B cell (primary cell): ENCODE measurements at places on chromosomes 5 and 9.

DNA sequence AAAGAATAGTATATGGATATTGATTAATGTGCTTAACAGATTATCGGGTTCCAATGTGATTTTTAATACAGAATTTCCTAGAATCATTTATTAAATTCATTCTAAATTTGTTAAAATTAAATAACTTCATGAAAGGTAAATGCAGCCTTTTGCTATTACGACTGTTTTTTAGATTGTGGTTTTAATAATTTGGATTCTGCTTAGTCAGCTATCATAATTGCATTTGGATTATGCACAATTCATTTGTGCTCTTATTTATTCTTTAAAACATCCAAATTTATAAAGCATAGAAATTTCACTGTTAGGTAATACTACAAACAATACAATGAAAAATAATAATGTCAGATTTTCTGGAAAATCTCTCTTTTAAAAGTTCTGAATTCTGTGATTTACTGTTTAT lies 1598.5 kb downstream of the EFNA5 start:
- DNase-seq, result no peak

GRCh38 chr9:104810421-104811339 lies 46.8 kb downstream of the NIPSNAP3B start:
- no peak for DNase-seq

DNA sequence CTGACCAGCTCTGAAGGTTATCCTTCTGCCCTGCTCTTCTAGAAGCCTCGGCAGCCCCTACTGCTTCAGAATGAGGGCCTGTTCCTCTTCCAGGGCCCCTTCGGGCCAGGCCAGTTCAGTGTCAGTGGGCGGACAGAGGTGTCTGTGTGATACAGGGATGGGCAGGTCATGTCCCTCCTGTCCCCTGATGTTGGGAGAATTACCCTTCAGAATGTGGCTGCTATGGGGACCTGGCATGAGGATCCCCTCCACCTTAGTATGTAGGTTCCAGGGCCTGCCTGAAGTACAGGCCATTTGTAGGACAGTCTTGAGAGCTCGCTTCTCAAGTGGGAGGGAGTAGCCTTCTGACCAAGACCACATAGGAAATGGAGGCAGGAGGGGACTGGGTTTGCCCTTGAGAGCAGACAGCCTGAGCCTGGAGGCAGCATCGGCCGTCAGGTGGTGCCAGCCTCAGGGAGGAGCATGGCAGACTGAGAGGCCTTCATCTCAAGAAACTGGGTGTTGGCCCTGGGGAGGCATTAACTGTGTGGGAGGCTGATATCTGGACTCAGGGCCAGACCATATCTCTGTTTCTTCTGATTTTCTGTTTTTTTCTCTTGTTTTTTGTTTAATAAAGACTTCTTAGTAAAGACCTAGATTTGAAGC lies 32.0 kb downstream of the ANGPTL2 start:
- DNase-seq, result no peak

- no peak for DNase-seq
Observed at GRCh38 chr5:143586781-143587362, 183.4 kb upstream of the NR3C1 start.

GRCh38 chr9:13674926-13675637 lies 395.6 kb upstream of the MPDZ start:
- DNase-seq, result no peak

GRCh38 chr9:96665789-96666188 lies 10.7 kb upstream of the PRXL2C start:
- no peak for DNase-seq

- no peak for DNase-seq
Observed at GRCh38 chr5:83001796-83002381, 75.3 kb downstream of the TMEM167A start.

DNA sequence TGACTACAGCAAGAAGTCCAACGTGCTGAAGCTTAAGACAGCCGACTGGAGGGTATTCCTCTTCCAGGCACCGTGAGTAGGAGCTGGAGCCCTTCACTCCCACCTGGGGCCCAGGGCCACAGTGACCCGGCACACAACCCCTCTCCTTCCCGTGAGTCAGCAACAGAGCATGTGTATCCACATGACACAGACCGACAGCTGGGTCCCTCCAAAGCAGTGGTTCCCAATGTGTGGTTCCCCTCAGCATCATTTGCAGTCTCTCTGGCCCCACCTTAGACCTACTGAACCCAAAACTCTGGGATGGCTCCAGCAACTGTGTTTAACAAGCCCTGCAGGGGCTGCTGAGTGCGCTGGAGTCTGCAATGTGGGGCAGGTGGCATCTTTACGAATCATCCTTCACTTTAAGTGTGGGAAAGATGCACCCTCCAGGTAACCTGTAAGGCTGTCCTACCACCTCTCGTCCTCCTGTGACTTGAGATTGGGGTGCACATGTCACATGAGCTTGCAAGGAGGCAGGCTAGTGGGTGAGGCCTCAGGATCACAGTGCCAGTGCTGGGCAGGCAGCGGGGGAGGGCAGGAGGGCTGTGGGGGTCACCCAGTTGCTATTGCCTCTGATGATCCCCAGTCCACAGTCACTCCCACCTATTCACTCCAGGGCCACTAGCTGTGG lies 42.2 kb downstream of the PSD2 start:
- no peak for DNase-seq

DNA sequence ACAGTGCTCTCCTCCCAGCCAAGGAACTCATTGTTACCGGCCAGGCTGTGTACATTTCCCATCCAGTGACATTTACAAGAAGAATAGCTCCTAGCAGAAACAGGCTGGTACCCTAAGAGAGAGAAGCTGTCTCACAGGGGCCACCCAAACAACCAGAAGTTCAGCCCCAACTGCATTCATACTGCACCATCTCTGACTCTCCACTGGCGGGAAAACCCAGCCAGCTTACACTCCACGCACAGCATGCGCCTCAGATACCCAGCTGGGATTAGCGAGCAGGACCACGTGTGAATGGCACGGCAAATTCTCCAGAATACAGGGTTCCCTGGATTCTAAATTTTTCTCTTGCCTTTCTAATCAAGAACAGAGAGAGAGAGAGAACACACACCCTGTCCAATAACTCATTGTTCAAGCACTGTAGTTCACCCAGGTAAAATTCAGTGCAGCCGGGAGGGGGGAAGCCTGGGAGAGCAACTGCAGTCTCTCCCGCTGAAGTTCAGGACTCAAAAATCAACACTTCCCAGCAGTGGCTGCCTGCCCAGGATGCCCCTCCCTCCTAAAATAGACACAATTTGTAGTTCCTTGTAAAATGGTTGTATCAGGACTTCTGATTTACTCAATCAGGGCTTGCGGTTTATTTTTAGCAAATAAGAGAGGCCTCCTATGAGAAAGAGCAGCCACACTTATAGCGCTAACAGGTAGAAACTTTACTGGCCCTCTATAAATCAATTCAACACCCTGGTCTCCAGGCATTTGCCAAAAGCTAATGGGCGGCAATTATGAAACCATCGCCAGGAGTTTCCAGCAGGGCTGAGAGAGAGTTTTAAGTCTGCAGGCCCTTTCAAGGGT lies 2.2 kb downstream of the COL23A1 start:
- no peak for DNase-seq

GRCh38 chr9:89548071-89548638 lies 50.2 kb upstream of the SEMA4D start:
- no peak for DNase-seq

DNA sequence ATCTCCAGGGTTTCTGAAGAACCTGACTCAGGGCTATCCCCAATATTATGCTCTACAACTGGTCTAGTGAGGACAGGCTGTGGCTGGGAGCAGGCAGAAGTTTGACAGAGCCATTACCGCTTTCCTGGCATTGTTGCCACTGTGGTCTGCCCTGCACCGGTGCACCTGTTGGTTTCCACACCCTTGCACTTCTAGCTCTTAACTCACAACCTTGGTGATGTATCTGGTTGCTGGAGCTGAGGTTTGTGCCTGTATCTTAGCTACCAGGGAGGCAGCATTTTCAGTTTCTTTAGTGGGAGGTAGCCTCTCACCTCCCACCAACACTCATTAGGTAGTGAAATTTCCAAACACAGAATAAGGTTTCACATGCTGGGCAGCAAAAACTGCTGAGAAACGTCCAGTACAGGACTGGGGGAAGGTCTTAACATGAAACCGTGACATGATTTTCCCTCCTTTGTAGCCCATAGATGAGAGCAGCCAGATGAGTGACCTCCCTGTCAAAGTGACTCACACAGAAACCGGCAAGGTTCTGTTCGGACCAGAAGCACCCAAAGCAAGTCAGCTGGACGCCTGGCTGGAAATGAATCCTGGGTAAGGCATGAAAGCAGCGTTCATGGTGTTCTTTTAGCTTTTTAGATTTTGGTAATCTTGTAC lies 57.7 kb downstream of the SMARCA2 start:
- no peak for DNase-seq

DNA sequence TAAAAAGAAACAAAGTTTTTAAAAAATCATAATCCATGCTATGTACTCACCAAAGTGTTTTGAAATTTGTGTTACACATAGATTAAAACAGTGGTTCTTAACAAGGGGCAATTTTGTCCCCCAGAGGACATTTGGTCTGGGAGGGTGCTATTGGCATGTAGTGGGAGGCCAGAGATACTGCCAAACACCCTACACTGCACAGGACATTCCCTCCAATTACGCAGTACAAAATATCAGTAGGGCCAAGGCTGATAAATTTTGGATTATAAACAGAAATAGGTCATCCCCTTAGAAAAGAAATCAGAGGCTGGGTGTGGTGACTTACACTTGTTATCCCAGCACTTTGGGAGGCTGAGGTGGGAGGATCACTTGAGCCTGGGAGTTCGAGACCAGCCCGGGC lies 38.9 kb downstream of the ELL2 start:
- no peak for DNase-seq

DNA sequence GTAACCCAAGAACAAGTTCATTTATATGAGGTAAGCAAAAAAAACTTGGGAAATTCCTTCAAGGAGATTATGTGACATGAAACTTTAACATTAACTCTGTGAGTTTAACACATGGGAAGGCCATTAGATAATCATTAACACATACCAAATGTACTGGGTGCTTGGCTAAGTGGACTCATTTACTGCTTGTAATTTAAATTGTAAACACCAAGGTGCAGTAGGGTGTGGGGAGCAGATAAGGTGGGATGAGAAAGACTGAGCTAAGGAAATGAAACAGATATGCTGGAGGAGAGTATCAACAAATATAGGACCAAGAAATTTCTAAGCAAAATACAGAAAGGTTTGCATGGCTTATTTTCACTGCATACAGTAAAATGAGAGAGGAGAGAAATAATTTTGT lies 2384.8 kb upstream of the ACO1 start:
- DNase-seq, result no peak

- DNase-seq, result peak; percentile 73
Observed at GRCh38 chr5:116574367-116575325, at the start of gene SEMA6A. Gene SEMA6A, minus strand, starts transcription at chr5:116574823. Its CDS starts 69,879 bp downstream, at chr5:116504944.

- DNase-seq, result no peak
Observed at GRCh38 chr5:154365823-154366222, 80.0 kb upstream of the SAP30L start.

DNA sequence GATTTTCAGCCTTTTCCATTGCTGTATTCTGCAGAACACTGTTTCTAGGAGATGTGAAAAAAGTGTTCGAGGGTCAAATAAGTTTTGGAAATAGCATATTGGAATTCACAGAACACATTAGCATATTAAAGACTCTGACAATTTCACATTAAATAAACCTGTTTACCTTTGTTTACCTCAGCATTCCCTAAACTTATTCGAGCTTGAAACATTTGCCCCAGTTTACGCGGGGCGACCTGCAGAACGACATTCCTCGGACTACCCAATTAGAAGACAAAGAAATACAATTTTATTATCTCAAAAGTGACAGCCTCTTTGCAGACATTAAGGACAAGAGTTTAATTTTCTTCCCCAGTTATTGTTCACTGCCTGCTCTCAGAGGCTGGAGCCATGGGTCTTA lies 110.3 kb upstream of the NFIB start:
- no peak for DNase-seq
